ENCODE measurements at places on chromosomes 4 and X. TPM values are rescaled to one million over a fixed set of nuclear protein-coding genes. Genes with fewer than 3 reads are reported as not detected.

BMP3 gene
- total RNA-seq = 36.9 TPM

KLKB1 gene
- total RNA-seq = 0.73 TPM

TRIM2 gene
- 96.2 TPM for total RNA-seq

DGKK gene
- total RNA-seq = not detected

CNGA1 gene
- total RNA-seq = not detected

FAM53A gene
- not detected for total RNA-seq

HSD17B13 gene
- total RNA-seq = not detected

HPGD gene
- total RNA-seq = 93.3 TPM

QDPR gene
- total RNA-seq = 22.9 TPM

TAPT1 gene
- total RNA-seq = 97.8 TPM

MAGEC1 gene
- total RNA-seq = not detected

PDE6B gene
- not detected for total RNA-seq

FAAH2 gene
- total RNA-seq = not detected

SPANXB1 gene
- not detected for total RNA-seq

GYG2 gene
- total RNA-seq = 6.2 TPM

SPINK2 gene
- total RNA-seq = not detected

PLP1 gene
- 2.3 TPM for total RNA-seq

Data from stomach (tissue), 19 donors.